ENCODE measurements at places on chromosomes 2 and 18. TPM values are rescaled to one million over a fixed set of nuclear protein-coding genes. Genes with fewer than 3 reads are reported as not detected.

- no peak overlapping the region for H3K4me3 ChIP-seq
- peaks cover 36% of the 10 kb centered on the region for H3K4me1 ChIP-seq
- no peak overlapping the region for H3K27ac ChIP-seq
- peaks cover 15% of the 10 kb centered on the region for H3K36me3 ChIP-seq
- no peak for DNase-seq
- H3K27me3 ChIP-seq: no peaks in the 10 kb centered on the region
Observed at GRCh38 chr2:218716070-218716469, 5.4 kb downstream of the TTLL4 start.

GRCh38 chr2:36356298-36356989, 866 bp downstream of the CRIM1 start:
- H3K4me1 ChIP-seq: peaks cover 67% of the 10 kb centered on the region
- no peak overlapping the region for H3K27ac ChIP-seq
- DNase-seq: peak; percentile 58
- H3K36me3 ChIP-seq: no peaks in the 10 kb centered on the region
- peak overlapping the region; percentile 98 for H3K4me3 ChIP-seq

DNA sequence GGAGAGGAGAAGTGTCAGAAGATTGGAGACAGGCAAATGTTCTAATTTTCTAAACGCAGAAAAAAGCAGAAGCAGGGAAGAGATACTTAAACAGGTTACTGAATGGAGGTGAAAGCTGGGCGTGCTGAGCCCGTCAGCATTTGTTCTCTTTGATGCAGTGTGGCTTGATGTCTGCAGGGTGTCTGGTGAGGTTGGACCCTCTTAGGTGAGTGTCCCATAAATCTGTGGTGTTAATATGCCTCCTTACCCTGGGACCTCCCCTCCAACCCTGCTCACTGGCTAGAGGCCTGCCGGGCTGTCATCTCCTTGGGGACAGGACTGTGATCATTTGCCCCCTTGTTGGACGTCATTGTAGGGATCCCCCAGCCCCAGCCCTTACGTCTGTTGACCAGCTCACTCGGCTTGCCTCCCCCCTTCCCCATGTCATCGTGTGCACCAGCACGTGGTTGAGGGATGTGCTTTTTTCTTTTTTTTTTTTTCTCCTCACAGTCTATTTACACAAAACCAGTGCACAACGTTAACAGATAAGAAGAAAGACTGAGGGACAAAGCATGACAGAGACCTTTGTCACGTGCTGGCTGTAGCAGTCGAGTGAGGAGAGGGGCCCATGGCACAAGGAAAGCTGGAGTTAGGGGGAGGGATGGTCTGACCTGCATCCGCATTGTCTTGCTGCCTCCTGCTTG, 56.4 kb downstream of the NCK2 start:
- no peak for DNase-seq
- H3K4me3 ChIP-seq: no peak overlapping the region
- peaks cover 72% of the 10 kb centered on the region for H3K4me1 ChIP-seq
- no peaks in the 10 kb centered on the region for H3K36me3 ChIP-seq

GRCh38 chr2:102117472-102117858, 25.1 kb upstream of the IL1R1 start:
- H3K4me3 ChIP-seq: no peak overlapping the region
- DNase-seq: no peak
- H3K27me3 ChIP-seq: no peaks in the 10 kb centered on the region
- H3K27ac ChIP-seq: no peak overlapping the region

GRCh38 chr2:41521211-41521610, 526.6 kb upstream of the PKDCC start:
- H3K27ac ChIP-seq: no peak overlapping the region
- H3K36me3 ChIP-seq: no peaks in the 10 kb centered on the region
- H3K27me3 ChIP-seq: no peaks in the 10 kb centered on the region
- H3K4me1 ChIP-seq: peaks cover 20% of the 10 kb centered on the region
- no peak for DNase-seq

DNA sequence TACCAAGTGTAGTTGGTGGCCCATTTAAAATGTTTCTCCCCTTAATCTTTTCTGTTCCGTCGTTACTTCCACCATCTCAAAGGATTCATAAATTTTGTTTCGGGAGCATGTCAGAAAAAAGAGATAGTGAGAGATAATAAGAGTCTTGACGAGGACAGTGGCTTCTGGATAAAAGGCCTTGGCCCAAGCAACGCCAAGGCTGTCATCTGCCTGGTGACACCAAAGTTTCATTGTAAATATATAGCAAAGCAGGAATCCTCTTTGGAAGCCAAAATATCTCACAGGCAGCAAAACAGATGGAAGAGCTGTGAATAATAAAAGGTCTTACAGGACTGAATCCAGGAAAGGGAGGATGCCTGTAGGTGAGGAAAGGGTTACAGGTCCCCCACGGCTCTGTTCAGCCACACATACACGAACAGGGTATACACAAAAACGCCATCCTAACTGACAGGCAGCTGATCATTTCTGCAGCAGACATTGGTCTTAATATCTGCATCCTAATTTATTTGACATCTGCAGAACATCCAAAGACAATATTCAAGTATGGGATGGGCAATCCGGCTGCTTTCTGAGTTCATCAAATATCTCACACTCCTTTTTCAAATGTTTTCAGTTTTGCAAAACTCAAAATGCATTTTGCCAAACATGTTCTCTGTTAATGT, 382.8 kb downstream of the OSR1 start:
- H3K36me3 ChIP-seq: no peaks in the 10 kb centered on the region
- no peak overlapping the region for H3K27ac ChIP-seq
- H3K4me1 ChIP-seq: peaks cover 25% of the 10 kb centered on the region
- no peaks in the 10 kb centered on the region for H3K27me3 ChIP-seq
- no peak overlapping the region for H3K4me3 ChIP-seq
- DNase-seq: no peak

DNA sequence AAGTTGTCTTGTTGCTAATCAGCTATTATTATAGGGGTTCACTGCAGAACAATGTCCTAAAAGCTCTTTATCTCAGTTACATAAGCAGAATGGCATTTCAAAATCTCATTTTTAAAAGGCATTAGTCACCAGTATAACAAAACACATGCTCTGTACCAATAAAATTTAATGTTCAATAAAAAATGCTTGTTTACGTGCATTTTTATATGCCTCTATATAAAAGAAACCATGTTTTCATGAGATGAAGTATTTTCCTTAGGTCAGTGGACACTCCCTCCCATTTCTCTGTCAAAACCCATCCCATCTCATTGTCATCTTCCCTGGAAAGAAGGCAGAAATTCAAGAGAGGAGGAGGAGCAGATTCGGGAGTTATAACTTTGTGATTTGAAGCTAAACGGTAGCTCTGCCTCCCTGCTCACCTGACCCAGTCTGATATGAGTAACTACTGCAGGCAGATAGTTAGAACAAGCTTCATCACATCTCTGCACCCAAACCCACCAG, 231.9 kb upstream of the SIX2 start:
- no peaks in the 10 kb centered on the region for H3K27me3 ChIP-seq
- peaks cover 2% of the 10 kb centered on the region for H3K4me1 ChIP-seq
- no peak overlapping the region for H3K4me3 ChIP-seq
- DNase-seq: no peak
- no peak overlapping the region for H3K27ac ChIP-seq
- H3K36me3 ChIP-seq: no peaks in the 10 kb centered on the region

DNA sequence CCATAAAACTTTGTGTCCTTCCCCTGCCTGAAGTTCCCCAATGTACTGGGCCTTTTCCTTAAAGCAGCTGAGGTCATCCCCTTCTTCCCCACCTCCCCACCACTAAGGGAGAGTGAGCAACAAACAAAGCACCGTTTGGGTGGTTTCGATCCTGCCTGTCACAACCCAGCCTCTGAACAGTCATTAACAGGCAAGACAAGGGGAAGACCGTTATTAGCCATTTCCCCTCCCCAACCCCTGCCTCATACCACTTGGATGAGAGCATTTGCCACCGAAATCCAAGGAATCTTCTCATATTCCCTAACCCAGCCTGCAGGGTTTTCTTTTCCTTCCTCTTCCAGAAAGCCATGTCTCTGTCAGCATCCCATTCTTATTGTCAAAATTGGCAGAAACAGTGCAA, 65.6 kb downstream of the STRADB start:
- H3K4me3 ChIP-seq: no peak overlapping the region
- no peaks in the 10 kb centered on the region for H3K36me3 ChIP-seq
- no peaks in the 10 kb centered on the region for H3K4me1 ChIP-seq
- DNase-seq: no peak

DNA sequence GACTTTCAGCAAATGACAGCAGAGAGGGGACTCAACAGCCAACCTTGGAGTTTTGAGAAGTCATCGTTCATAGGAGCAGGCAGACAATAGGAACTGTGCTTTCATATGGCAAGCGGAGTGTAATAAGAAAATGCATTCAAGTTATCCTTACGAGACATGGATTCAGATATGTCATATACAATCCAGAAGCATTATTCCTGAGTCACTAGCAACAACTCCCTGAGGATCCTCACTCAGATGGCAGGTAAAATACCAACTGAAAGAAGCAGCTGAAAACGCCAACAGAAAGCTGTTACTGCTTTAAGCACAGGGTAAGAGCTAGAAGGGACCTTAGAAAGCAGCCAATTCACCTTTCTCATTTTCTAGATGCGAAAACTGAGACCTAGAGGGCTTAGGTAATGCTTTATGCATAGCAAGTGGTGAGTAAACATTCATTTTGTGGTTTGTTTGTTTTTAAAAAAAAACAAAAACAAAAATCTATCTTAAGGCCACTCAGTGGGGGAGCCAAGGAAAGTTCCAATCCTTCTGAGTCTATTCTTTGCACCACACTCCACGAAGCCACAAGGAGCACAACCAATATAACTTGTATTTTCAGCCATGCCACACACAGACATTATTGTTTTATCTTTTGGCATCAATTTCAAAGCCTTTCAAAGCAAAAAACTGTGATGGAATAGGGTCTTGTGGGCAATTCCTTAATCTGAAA, 89.1 kb upstream of the RIOK3 start:
- no peak overlapping the region for H3K4me3 ChIP-seq
- H3K36me3 ChIP-seq: peaks cover 18% of the 10 kb centered on the region
- H3K27ac ChIP-seq: peak overlapping the region; percentile 65
- H3K27me3 ChIP-seq: no peaks in the 10 kb centered on the region

DNA sequence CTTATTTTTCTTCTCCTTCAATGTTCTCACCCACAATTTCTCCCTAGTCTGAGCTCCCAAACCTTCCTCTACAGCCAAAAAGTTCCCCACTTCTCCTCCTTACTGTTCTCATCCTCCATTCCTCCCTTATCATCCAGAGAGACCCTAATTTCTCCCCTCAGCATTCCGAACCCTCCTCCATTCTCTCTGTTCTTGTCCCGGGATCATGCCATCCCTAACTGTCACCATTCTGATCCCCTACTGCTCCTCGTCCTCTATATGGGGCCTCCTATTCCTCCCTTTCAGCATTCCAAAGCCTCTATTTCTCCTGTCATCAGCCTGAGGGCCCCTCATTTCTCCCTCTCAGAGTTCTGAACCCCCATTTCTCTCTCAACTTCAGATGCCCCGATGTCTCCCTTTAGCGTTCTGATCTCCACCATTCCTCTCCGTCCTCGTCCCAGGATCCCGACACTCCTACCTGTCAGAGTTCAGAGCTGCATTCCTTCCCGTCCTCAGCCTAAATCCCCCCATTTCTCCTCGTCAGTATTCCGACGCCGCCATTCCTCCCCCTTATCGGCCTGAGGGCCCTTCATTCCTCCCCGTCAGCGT, 522 bp downstream of the MBD1 start:
- H3K27ac ChIP-seq: peak overlapping the region; percentile 97
- H3K27me3 ChIP-seq: no peaks in the 10 kb centered on the region
- DNase-seq: no peak
- H3K4me3 ChIP-seq: peak overlapping the region; percentile 98
- H3K4me1 ChIP-seq: peaks cover 16% of the 10 kb centered on the region

- H3K4me1 ChIP-seq: peaks cover 84% of the 10 kb centered on the region
- H3K27me3 ChIP-seq: no peaks in the 10 kb centered on the region
- H3K27ac ChIP-seq: peak overlapping the region; percentile 87
- no peak for DNase-seq
- no peak overlapping the region for H3K4me3 ChIP-seq
- peaks cover under 1% of the 10 kb centered on the region for H3K36me3 ChIP-seq
Observed at GRCh38 chr18:4130734-4131719, 324.1 kb downstream of the DLGAP1 start.

DNA sequence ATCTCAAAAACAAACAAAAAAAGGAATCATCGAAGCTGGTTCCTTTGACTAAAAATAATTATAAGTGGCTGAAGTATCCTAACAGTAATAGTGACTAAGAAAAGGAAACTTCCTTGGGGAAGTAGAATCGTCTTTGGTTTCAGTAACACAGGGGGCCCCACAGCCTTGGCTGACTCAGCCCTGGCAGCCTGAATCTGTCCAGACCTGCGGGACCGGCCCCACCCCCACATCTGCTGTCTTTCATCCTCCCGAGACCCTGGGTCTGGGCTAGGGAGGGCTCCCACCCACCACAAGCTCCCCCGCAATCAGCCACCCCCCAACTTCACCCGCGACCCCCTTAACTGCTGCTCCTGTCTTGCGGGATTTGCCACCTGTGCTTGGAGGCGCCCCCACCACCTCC, 1452.6 kb upstream of the ACVR2A start:
- H3K36me3 ChIP-seq: no peaks in the 10 kb centered on the region
- H3K4me1 ChIP-seq: peaks cover 14% of the 10 kb centered on the region

- H3K4me3 ChIP-seq: no peak overlapping the region
- H3K27me3 ChIP-seq: no peaks in the 10 kb centered on the region
- peaks cover 4% of the 10 kb centered on the region for H3K4me1 ChIP-seq
- no peaks in the 10 kb centered on the region for H3K36me3 ChIP-seq
- no peak overlapping the region for H3K27ac ChIP-seq
Observed at GRCh38 chr2:124704071-124704925, 679.2 kb downstream of the CNTNAP5 start.

GRCh38 chr18:5527603-5528002, 16.2 kb downstream of the EPB41L3 start:
- no peak overlapping the region for H3K27ac ChIP-seq
- H3K4me3 ChIP-seq: no peak overlapping the region
- peaks cover 17% of the 10 kb centered on the region for H3K4me1 ChIP-seq
- no peak for DNase-seq
- H3K27me3 ChIP-seq: no peaks in the 10 kb centered on the region

DNA sequence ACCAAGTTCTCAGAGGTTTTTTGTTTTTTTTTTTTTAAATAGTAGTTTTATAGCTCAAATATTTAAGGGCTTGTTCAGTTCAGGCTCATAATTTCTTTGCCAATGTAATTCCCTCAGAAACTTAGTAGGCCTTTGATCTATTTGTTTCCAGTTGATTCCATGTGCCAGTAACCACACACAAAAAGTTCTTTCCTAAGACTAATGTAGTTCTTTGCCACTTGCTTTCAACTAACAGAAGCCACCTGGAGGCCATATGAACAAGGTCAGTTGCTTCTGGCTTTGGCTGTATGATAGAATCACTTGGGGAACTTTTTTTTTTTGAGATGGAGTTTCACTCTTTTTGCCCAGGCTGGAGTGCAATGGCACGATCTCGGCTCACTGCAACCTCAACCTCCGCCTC, 100.7 kb downstream of the DTNB start:
- no peaks in the 10 kb centered on the region for H3K4me1 ChIP-seq
- no peak overlapping the region for H3K27ac ChIP-seq
- no peaks in the 10 kb centered on the region for H3K27me3 ChIP-seq
- H3K4me3 ChIP-seq: no peak overlapping the region

Gene CCDC121
- total RNA-seq: 1.9 TPM

Gene KIF5C
- 73.5 TPM for total RNA-seq

Gene DAPL1
- not detected for total RNA-seq

Gene RNU2-63P
- 5.2 TPM for total RNA-seq

Gene ELOA2
- total RNA-seq: not detected

Gene SAG
- total RNA-seq: not detected

Gene NOSTRIN
- not detected for total RNA-seq

Gene DYSF
- total RNA-seq: 14.8 TPM
